ENCODE measurements at places on chromosomes 7 and 10.

GRCh38 chr7:18356191-18356645 lies 139.3 kb upstream of the HDAC9 start:
- DNase-seq, result peak; percentile 15

DNA sequence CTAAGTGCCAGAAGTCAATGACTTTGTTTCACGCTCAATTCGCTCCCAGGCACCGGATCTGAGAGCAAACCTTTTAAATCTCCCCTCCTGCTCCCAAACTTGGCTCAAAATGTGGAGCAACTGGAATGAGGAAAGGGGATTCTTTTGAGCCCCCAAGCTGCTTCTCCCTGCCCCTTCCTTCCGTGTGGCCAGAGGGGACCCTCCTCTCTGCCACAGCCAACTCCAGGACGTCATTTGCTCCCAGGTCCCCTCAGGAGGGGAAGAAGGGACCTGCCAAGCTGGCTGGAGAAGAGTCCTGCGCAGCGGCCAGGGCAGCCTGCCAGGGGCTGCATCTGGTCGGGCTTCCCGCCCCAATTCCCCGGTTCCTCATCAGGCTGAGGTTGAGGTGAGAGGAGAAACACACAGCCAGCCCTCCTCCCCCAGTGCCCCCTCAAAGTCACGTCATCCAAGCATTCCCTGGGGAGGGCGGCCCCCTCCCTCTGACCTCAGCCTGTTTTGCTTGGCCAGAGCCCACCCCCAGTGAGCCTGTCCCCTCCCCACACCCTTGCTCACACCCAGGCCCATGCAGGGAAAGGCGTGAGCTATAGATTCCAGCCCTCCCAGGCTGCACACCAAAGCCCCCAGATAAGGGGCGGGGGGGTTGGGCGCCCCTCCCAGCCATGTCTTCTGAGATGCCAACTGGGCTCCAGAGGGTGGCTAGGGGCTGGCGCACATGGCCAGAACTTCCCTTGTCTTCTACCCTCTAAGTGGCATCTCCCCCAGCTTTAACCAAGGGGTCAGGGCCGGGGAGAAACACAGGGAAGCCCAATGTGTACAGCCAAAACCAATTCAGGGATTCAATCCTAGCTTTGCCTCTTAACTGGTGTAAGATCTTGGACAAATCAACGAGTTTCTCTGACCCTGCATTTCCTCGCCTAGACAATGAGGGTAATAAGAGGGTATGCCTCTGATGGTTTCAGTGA lies 35.0 kb downstream of the SH3PXD2A start:
- peak; percentile 64 for DNase-seq

GRCh38 chr10:100333661-100334440 lies 3.8 kb upstream of the PKD2L1 start:
- no peak for DNase-seq

DNA sequence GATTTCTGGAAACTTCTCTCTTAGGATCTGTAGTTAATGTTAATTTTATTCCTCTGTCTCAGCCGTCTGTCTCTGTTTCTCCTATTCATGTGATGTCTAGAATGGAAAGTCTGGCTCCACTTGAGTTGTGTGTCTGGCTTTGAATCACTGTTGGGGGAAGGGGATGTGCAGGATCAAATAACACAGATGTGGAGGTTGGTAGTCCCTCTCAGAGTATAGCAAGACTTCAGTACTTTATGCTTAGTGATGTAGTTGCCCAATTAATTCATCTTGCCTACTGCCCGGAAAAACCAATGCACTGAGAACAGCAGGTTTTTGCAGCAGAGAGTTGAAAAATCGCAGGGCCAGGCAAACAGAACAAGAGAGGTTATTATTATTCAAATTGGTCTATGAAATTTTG lies 79.2 kb downstream of the PHTF2 start:
- DNase-seq, result no peak

GRCh38 chr10:35413985-35414861 lies 77.9 kb downstream of the CCNY start:
- DNase-seq, result no peak

- DNase-seq, result no peak
These were observed 30.5 kb downstream of the GNAT3 start for GRCh38 chr7:80481196-80481884.

DNA sequence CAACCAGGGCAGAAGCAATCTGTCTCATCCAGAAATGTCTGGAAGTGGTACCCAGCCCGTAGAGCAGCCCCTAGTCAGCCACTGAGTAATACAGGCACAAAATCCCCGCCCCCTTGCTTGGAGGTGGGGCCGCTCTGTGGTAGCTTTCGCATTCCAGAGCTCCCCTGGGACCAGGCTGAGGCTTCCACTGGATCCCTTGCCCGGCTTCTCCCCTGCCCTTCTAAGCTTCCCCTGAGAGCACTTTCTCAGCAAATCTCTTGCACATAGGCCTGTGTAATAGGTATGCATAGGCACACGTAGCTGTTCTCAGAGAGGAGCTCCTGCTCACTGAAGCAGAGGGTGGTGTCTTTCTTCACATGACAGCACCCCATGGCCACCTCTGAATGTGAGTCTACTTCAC lies 144.2 kb downstream of the BMS1 start:
- DNase-seq, result no peak

- DNase-seq, result peak; percentile 15
These were observed 1.4 kb upstream of the CREB5 start for GRCh38 chr7:28410628-28411531.

DNA sequence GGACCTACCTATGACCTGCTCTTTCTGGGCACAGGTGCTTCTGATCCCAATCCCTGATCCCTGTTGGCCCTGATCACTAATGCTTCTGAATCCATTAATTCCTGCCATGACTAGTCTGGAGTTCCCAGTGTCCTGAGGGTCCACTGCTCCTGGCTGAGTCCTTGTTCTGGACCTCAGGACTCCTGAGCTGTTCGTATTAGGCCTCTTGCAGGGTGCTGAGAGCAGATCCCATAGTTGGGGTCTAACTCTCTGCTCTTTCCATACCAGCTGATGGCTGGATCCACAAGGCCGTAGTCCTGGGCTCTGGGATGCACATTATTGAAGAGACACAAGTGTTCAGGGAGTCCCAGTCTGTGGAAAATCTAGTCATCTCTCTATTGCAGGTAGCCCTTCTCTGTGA lies 7.0 kb downstream of the MRPL43 start:
- DNase-seq, result no peak

DNA sequence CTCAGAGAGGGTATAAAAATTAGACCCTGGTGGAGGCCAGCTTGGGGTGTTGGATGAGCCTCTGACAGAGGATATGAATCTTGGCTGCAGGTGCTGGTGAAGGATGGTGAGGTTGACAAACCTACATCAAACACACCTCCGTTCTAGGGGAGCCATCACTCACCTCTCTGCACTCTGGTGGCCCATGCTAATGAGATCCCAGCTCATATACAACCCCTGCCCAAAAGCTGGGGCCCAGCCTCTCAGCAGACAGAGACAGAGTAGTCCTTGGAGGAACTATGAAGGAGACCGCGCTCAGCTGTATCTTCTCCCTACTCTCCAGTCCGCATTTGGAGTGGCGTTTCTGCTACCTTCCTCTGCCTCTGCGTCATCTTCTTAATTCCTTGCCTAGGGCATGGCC lies 83.1 kb upstream of the SORCS3 start:
- DNase-seq, result no peak

DNA sequence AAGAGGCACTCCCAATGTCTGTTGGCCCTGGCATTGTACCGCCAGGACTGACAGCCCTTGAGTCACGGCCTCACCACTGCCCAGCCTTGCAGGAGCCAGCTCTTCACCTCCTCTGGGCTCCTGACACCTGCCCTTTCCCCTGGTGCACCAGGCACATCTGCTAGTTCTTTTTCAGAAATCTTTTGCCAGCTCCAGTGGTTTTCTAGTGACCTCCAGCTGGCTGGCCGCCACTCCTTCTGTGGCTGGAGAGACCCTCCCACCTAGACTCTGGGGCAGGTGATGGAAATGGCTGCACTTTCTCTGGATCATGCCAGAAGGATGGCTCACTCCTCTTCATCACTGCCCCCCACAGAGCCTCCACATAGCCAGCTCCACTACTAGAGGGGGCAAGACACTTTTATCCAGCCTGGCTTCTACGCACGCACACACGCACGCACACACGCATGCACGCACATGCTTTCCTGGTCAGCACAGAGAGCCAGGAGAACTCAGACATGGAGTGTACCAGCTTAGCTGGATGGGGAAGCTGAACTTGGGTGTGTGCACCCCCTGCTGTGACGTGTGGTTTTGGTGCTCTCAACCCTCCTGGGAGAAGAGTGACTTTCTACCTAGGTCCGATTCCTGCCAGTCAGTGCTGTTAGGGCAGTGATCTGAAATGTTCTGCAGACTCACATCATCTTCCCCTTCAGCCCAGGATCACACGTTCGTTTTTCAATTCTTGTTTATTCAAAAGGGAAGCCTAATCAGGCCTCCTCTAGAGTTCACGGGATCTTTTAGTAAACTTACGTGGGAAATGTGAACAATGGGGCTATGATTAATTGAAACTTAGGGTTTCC lies 222.0 kb downstream of the PRPF18 start:
- DNase-seq, result peak; percentile 16

- DNase-seq, result peak; percentile 96
These were observed 534.3 kb downstream of the PARD3 start for GRCh38 chr10:34280599-34281374.

DNA sequence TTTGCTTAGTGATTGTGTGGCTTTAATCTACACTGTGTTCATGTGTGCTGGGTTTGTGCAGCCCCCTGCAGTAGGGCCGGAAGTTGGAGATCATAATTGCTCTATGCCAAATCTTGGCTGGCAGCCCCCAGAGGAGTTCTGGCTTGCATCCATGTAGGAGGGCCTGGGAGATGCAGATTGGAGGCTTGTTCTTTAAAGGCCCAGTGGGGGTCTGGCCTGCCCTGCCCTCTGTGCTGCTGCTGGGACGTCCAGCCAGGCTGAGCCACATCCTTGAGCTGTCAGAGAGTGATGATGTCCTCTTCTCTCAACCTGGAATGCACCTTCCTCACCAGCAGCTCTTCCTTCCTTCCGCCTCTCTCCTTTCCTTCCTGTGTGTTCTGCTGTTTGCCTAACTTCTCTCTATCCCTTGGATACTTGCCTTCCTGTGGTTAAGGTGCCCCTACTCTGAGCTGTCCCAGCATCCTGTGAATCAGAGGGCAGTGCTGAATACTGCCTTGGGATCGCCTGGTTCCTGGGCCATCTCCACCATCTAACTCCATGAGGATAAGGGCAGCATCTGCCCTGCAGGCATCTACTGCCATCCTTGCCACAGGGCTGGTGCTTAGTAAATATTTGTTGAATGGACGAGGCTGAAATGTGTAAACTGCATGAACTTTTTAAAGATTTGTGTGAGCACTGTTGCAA lies 30.2 kb downstream of the DOCK1 start:
- DNase-seq, result no peak
